ENCODE measurements at places on chromosomes 7 and 10.

DNA sequence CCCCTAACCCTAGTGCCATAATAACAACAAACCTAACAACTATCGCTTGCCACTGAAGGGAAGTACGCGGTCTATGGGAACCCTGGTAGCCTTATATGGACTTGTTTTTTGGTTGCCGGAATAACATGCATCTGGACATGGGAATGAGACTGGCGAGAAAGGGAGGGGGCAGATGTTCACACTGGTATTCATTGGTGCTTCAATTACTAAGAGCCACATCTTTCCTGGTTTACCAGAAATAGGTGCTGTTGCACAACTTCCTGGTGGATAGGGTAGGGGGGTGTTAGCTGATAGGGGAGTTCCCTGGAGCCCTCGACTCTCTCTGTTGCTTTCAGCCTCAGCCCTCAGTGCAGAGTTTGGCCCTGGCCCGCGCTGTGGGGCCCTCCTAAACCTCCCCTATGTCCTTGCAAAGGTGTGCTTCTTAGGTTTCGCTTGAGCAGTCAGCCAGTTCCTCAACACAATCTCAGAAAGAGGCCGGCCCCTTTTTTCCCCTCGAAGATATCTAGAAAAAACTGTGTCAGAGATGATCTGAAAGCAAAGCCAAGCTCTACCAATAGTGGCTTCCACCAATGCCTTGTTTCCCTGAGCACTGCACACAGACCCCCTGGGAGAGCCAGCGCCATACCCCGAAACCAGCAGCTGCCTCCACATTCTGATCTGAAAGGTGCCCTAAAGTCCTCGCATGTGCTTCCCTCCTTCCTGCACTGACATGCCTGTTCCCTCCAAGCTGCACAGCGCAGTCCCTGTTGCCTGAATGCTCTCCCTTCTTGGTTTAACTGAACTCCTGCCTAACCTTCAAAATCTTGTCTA is 13.5 kb downstream of the TBXAS1 start:
- DNase-seq = no peak

DNA sequence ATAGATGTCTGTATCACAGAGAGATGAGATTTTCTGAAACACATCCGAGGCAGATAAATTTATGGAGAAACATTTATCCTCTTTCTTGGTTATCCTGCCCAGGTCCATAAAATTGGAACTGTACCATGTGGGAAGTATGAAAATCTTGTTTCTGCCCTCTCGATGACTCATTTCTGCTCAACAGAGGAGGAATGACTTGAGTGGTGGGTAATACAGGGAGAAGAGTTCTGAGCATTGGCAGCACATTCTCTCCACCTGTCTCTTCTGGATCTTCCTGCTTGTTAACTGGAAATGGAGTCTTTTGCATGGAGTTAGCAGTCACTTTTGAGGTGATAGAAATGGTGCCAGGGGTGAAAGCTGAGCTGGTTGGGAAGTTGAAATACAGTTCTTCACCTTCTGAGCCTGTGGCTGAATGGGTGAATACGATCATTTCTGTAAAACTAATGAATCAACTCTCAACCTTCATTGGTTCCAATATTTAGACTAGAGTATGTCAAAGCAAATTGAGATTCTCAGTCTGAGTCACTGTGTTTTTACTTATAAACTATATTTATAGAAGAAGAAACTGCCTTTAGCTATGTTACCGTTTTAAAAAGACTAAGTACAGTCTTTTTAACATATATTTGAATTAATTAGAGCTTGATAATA is 945.5 kb downstream of the SORCS3 start:
- no peak for DNase-seq

DNA sequence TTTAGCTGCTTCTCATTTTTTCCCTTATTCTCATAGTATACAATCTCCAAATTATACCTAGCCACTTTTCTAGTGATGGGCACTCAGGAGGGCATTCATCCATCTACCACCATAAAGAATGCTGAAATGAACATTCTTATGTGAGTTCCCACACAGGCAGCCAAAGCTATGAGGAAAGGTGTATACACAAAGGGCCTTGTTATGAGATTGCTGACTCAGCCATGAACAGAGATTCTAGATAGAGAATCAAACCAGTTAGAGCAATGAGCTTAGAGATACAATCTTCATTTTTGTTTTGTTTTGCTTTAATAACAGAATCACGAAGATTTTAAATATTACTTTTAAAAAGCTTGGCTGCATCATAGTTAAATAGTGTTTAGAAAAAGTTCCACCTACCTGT is 54.8 kb upstream of the TNKS2 start:
- DNase-seq = no peak

- DNase-seq = no peak
These were observed 101.4 kb downstream of the FAM107B start for GRCh38 chr10:14673189-14673861.

DNA sequence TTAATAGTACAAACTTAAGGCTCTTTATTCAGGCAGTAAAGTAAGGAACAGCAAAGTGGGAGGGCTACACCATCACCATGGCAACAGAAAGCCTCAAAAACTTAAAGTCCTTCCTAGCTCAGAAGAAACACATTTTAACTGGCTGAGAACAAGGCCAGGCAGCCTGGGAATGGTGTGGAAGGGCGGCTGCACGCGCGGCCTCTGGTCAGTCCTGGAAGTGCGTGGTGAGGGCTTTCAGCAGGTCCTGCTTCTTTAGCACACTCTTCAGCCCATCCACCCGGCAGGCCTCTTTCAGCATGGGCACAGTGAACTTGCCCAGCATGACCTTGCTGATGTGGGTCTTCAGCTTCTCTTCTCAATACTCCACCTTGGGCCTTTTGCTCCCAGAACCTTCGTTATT is 133.0 kb downstream of the CYP26A1 start:
- DNase-seq = no peak

Data from occipital lobe (tissue), 3 donors.